Liver (tissue), 10 donors: ENCODE measurements at places on chromosomes 7 and 10.

- DNase-seq = no peak
These were observed 22.6 kb downstream of the WDR11 start for GRCh38 chr10:120873741-120874140.

DNA sequence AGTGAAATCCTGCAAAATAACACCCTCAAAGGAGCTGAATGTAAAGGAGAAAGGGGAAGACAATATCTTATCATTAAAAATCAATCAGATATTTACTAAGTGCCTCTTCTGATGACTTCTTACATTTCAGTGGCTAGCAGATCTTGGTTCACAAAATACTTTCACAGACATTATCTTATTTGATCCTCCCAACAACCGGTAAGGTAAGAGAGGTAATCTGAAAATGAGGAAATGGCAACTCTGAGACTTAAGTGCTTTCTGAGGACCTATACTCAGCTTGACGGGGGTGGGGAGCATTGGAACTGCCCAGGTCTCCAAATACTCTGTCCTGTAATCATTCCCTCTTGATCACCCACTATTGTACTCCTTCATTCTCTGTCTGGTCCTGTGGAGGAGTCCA is 144.6 kb upstream of the MKLN1 start:
- no peak for DNase-seq

DNA sequence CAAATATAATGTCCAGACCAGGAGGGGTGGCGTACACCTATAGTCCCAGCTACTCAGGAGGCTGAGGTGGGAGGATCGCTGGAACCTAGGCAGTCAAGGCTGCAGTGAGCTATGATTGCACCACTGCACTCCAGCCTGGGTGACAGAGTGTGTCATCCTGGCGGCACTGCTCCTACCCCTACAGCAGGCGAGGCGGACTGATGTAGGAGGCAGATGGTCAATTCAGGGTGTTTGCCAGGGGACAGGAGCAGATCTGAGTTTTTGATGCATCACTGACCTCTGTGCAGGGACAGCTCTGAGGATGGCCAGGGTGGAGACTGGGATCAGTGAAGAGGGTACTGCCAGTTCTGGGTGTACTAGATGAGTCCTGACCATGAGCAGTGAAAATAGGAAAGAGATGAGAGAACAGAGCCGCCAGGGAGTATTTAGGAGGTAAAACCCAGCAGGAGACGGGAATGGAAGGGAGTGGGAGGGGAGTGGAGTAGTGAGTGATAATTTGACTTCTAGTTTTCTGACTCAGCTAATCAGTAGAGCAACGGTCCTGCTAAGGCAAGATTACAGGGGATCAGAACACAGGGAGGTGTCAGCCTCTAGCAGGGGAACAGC is 75.3 kb downstream of the HIP1 start:
- no peak for DNase-seq

- DNase-seq = no peak
These were observed 378.0 kb upstream of the SEMA3D start for GRCh38 chr7:85564861-85565260.
